ENCODE measurements at places on chromosomes 1 and 21.

- no peak within 1 kb of the TSS for H3K27ac ChIP-seq
- peaks cover 20% of the 10 kb centered on the region for H3K27me3 ChIP-seq
- no peak within 1 kb of the TSS for H3K4me3 ChIP-seq
- no peak for DNase-seq
- H3K4me1 ChIP-seq = no peaks in the 10 kb centered on the region
These were observed at the start of gene RNF186 for GRCh38 chr1:19814681-19815503. Gene RNF186, minus strand, starts transcription at chr1:19815283. Its CDS starts 182 bp downstream, at chr1:19815101.

DNA sequence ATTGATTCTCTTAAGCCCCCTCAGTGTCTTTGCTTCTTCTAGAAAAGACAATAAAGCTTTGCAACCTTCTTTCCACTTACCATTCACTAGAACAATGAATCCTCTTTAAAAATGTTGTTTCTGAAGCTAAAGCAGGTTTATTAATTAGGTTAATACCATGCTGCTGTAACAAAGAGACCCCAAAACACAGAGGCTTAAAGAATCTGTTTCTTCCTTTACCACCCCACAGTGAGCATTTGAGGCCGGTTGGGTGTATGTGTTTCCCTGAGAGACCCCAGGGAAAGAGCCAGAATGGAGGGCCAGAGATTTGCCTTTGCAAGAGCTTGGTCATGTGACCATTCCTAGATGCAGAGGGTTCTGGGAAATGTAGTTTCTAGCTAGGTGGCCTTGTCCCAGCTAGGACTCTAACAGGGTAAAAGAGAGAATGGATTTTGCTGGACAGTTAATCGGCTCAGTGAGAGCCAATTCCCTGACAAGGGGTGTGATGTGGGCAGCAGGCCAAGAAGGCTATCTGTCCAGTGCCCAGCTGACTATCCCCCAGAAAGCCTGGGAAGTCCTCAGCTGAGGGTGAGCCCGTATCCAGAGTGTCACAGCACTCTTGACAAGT is 191.8 kb upstream of the TMEM51 start:
- H3K4me1 ChIP-seq = no peaks in the 10 kb centered on the region
- peaks cover 15% of the 10 kb centered on the region for H3K27me3 ChIP-seq
- H3K36me3 ChIP-seq = no peaks in the 10 kb centered on the region
- H3K27ac ChIP-seq = no peak overlapping the region

- H3K4me3 ChIP-seq = no peak overlapping the region
- no peaks in the 10 kb centered on the region for H3K27me3 ChIP-seq
These were observed 414.2 kb downstream of the KCNT2 start for GRCh38 chr1:196193896-196194559.

DNA sequence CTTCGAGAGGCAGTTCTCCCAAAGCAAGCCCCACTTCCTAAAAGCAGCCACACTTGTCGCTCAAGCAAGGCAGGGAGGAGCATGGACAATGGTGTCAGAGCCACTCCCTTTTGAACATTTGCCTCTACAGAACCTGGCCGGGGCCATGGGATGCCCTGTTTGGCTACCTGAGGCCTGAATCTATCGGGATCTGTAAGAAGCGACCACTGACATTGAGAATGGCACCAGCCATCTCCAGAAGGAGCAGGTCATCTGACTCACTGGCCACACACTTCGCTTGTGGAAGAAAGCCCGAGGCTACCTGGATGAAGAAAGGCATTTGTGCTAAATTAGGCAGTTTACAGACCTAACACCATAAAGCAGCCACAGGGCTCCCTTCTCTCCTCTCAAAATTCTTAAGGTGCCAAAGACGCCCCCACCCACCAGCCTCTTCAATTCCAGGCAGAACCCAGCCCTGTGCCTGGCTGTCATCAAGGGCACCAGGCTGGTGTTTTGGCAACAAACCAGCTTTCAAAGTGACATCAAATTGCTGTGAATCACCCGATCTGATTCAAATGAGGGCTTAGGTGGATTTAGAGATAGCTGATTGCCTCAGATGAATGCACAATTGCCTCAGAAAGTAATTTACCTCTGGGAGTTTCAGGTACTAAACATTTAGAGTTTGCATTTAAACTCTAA is 104.8 kb downstream of the ETS2 start:
- H3K36me3 ChIP-seq = no peaks in the 10 kb centered on the region
- no peak for DNase-seq
- no peak overlapping the region for H3K4me3 ChIP-seq
- H3K27ac ChIP-seq = no peak overlapping the region

- H3K27me3 ChIP-seq = no peaks in the 10 kb centered on the region
- peak overlapping the region; percentile 100 for H3K4me3 ChIP-seq
- DNase-seq = no peak
- peaks cover 42% of the 10 kb centered on the region for H3K36me3 ChIP-seq
- peak overlapping the region; percentile 99 for H3K27ac ChIP-seq
These were observed 470 bp upstream of the RTCA start for GRCh38 chr1:100265562-100265930.

DNA sequence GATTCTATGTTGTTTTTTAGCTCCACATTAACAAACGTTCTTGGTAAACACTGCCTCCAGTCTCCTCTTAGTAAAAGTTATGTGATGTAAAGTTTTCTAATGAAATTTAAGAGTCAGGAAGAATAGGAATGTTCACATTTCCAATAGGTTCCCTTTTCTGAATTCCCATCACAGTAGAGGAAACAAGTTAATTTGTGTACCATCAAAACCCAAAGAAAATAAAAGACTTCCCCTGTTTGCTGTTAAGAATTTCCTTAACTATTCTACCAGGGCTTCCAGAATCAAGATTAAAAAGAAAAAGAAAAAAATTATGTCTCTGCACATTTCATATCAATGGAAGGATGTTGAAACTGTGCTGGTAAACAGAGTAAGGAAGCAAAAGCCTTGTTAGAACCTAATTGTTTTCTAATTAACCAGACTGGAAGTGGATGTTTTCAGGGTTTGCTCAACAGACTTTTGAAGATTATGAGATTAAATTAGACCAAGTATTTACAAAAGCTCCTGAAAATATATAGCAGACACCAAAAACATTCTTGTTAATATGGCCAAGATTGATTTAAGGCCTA is 43.4 kb upstream of the PALMD start:
- peaks cover 11% of the 10 kb centered on the region for H3K27me3 ChIP-seq
- H3K27ac ChIP-seq = no peak overlapping the region
- H3K4me3 ChIP-seq = no peak overlapping the region
- no peak for DNase-seq
- H3K4me1 ChIP-seq = no peaks in the 10 kb centered on the region

DNA sequence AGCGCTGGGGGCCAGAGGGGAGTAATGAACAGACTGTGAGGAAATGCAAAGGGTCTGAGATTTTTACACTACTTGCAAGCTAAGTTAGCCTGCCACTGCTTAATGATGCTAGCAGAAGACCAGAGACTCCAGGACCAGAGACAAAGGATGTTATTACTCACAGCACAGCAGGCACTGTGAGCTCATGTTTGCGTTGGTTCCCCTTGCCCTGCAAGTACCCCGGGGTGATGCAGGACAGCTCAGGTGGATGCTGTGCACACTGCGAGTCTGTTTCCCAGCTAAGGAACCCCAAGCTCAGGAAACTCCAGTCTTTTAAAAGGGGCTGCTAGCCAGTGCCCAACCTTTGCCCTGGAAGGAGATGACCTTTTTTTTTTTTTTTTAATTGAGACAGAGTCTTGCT is 1.2 kb downstream of the FHAD1 start:
- H3K27me3 ChIP-seq = no peaks in the 10 kb centered on the region
- peaks cover 14% of the 10 kb centered on the region for H3K36me3 ChIP-seq
- H3K4me1 ChIP-seq = peaks cover 43% of the 10 kb centered on the region
- H3K27ac ChIP-seq = peak overlapping the region; percentile 77
- peak overlapping the region; percentile 64 for H3K4me3 ChIP-seq

DNA sequence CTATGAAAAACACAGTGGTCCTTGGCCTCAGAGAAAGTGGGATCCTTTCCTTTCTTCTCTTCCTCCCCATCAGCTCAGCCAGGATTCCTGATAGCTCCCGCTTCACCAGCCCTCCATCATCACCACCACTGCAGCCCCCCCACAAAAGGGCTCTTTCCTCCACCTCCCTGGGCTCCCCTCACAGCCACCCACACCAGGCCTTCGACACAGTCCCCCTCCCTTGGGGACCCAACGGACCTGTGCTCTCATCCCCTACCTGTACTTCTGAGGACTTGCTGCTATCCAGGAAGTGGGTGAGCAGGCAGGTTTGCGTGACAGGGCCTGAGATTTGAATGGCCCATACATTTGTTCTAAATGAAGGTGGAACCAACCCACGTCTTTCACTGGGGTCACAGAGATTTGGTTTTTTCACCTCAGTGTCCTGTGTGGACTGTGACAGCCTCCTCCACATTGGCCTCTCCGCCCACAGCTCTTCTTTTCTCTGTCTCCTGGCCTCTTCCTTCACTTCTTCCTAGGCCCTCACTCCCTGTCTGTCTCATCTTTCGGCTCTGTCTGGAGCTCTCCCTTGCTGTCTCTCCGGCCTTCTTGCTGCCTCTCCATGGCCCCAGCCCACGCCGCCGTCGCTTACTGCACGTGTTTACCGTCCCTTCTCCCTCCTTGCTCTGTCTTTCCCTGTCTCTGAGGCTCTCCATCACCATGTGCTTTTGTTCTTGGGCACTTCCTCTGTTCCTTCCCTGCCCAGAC is 238.6 kb downstream of the FOXD2 start:
- H3K27me3 ChIP-seq = peaks cover 35% of the 10 kb centered on the region
- no peak overlapping the region for H3K4me3 ChIP-seq
- peaks cover 4% of the 10 kb centered on the region for H3K36me3 ChIP-seq
- H3K27ac ChIP-seq = no peak overlapping the region
- H3K4me1 ChIP-seq = no peaks in the 10 kb centered on the region

DNA sequence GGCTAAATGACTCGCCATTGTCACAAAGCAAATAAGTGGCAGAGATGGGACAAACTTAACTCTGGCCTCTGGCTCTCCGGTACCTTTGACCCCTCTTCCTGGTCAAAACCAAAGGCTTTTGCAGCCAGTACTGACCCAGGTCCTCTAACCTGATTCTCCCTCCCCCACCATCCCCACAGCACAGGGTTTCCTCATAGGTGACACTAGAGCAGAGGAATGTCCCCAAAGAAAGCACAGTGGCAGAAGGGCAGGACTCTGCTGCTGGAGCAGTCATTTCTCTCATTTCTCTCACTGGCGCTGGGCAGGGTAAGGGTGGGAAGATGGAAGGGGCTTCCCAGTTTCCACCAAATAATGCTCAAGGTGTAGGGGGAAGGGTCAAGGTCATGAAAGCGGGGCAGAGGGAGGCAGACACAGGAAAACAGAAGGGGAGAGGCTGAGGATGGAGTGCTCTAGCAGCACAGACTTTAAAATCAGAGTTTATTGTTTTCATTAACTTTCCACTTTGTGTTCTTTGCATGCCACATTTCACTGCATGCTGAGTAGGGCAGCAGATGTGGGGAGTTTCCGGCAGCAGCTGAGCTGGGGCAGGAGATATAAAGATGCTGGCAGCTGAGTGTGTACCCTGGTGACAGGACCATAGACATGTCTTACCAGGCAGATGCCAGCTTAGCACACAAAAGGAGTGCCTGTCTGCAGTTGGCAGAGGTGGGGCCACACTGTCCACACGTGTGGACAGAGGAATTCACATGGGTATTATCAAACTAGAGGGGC is 80.5 kb downstream of the FAM78B start:
- no peak overlapping the region for H3K27ac ChIP-seq
- no peak for DNase-seq
- H3K27me3 ChIP-seq = peaks cover 6% of the 10 kb centered on the region
- H3K36me3 ChIP-seq = no peaks in the 10 kb centered on the region

DNA sequence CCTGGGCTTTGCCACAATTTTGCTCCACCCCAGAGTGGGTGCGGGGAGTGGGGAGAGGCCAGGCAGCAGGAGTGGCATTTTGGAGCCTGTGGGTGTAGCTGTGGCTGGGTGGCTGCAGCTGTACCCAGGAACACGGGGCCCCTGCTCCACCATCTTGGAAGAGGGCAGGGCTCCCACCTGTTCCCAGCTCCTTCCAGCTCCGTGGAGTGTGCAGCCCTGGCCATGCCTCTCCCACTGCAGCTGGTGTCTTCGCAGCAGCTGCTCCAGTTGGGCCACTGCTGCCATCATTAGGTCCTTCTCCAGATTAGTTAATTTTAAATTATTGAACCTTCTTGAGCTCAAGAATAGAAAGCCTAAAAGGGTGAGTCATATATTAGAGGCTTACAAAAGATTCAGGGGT is 17.6 kb downstream of the FAM20B start:
- H3K36me3 ChIP-seq = peaks cover 10% of the 10 kb centered on the region
- no peak for DNase-seq
- no peaks in the 10 kb centered on the region for H3K27me3 ChIP-seq
- peaks cover 15% of the 10 kb centered on the region for H3K4me1 ChIP-seq
- H3K4me3 ChIP-seq = no peak overlapping the region
- no peak overlapping the region for H3K27ac ChIP-seq

DNA sequence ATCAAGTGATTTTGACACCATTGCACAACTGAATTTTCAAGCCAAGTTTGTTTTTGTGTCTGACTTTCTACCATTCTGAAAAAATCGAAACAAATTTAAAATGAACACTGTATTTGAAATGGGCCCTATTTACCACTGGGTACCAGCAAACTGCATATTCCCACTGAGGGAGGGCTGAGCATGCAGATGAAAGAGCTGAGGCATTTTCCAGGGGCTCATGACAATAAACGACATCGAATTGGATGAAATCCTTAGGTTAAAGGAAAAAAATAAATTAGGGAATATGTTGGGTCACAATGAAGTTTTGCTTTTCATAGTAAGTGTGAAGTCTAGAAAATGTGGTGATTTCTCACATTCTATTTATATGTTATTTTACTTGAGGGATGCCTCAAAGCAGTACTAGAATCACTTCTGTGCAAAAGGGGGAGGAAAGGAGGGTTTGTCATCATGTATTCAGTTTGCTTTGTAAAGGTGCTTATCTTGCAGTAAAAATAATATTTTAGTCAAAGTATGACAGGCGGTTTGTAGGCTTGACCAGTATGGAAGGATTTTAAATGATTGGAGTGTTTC is 11.2 kb downstream of the ZBTB18 start:
- H3K4me1 ChIP-seq = no peaks in the 10 kb centered on the region
- H3K36me3 ChIP-seq = peaks cover 2% of the 10 kb centered on the region
- peaks cover 13% of the 10 kb centered on the region for H3K27me3 ChIP-seq
- no peak for DNase-seq
- H3K27ac ChIP-seq = no peak overlapping the region

DNA sequence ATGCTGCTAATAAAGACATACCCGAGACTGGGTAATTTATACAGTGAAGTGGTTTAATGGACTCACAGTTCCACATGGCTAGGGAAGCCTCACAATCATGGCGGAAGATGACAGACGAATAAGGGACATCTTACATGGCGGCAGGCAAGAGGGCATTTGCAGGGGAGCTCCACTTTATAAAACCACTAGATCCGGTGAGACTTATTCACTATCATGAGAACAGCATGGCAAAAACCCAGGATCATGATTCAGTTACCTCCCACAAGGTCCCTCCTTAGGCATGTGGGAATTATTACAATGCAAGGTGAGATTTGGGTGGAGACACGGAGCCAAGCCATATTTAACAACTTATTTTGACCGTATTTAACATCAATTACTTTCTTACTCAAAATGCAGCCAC is 739.0 kb downstream of the NCAM2 start:
- H3K36me3 ChIP-seq = no peaks in the 10 kb centered on the region
- H3K27ac ChIP-seq = no peak overlapping the region
- no peaks in the 10 kb centered on the region for H3K27me3 ChIP-seq
- no peak for DNase-seq

GRCh38 chr1:91732291-91733107 is 153.5 kb downstream of the TGFBR3 start:
- peaks cover 67% of the 10 kb centered on the region for H3K4me1 ChIP-seq
- H3K27ac ChIP-seq = peak overlapping the region; percentile 82
- H3K4me3 ChIP-seq = peak overlapping the region; percentile 46

GRCh38 chr1:109823543-109824348 is 60.0 kb upstream of the EPS8L3 start:
- no peak overlapping the region for H3K4me3 ChIP-seq
- H3K27ac ChIP-seq = peak overlapping the region; percentile 67
- peaks cover 7% of the 10 kb centered on the region for H3K27me3 ChIP-seq
- no peak for DNase-seq
- H3K36me3 ChIP-seq = no peaks in the 10 kb centered on the region

GRCh38 chr1:19036041-19036812 is 79.8 kb upstream of the IFFO2 start:
- H3K27ac ChIP-seq = no peak overlapping the region
- no peak for DNase-seq
- H3K36me3 ChIP-seq = no peaks in the 10 kb centered on the region
- H3K4me1 ChIP-seq = no peaks in the 10 kb centered on the region
- no peak overlapping the region for H3K4me3 ChIP-seq
